ENCODE measurements at places on chromosomes 13 and 19.

- no peak overlapping the region for H3K4me3 ChIP-seq
- H3K27me3 ChIP-seq, result no peaks in the 10 kb centered on the region
- H3K27ac ChIP-seq, result peak overlapping the region; percentile 84
- H3K4me1 ChIP-seq, result peaks cover 39% of the 10 kb centered on the region
These were observed 22.7 kb downstream of the FAM187B start for GRCh38 chr19:35205733-35206323.

DNA sequence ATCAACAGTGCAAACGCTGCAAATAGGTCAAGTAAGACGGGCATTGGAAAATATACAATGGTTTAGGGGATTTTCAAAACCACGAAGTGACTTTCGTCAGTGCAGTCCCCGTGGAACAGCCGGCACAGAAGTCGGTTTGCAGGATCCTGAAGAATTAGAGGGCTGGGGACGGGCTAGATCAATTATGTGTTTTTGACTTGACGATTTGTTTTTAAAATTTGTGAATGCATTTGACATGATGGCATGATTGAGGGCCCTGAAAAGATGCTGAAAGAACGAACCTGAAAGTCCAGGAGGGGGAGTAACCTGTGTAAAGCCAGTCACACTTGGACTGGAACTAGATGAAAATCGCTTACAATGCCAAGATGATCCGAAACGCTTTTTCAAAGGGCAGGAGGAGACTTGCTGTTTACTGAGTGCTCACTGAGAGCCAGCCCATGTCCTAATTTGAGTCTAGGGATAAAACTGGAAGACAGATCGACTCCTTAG, 8.9 kb upstream of the DGKH start:
- peaks cover 4% of the 10 kb centered on the region for H3K4me1 ChIP-seq
- DNase-seq, result no peak
- H3K27ac ChIP-seq, result peak overlapping the region; percentile 63
- H3K4me3 ChIP-seq, result peak overlapping the region; percentile 85
- H3K27me3 ChIP-seq, result no peaks in the 10 kb centered on the region
- H3K36me3 ChIP-seq, result no peaks in the 10 kb centered on the region

DNA sequence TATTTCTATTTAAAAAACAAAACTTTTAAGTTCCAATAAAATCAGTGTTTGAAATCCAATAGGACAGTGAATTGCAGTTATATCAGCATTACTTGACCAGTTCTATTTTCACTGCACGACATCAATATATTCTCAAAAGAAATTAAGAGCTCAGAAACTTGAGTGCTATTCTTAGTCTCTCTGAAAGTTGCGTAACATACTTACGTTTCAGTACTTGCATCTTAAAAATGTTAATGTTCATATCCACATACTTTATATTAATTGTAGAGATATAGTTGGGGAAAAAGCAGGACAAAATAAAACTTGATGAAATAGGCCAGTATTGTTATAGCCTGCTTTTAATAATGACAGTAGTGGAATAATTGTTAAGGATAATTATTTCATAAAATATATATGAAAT, 720.5 kb upstream of the PCDH9 start:
- DNase-seq, result no peak
- H3K27me3 ChIP-seq, result no peaks in the 10 kb centered on the region
- no peaks in the 10 kb centered on the region for H3K4me1 ChIP-seq
- no peak overlapping the region for H3K27ac ChIP-seq
- H3K4me3 ChIP-seq, result no peak overlapping the region

DNA sequence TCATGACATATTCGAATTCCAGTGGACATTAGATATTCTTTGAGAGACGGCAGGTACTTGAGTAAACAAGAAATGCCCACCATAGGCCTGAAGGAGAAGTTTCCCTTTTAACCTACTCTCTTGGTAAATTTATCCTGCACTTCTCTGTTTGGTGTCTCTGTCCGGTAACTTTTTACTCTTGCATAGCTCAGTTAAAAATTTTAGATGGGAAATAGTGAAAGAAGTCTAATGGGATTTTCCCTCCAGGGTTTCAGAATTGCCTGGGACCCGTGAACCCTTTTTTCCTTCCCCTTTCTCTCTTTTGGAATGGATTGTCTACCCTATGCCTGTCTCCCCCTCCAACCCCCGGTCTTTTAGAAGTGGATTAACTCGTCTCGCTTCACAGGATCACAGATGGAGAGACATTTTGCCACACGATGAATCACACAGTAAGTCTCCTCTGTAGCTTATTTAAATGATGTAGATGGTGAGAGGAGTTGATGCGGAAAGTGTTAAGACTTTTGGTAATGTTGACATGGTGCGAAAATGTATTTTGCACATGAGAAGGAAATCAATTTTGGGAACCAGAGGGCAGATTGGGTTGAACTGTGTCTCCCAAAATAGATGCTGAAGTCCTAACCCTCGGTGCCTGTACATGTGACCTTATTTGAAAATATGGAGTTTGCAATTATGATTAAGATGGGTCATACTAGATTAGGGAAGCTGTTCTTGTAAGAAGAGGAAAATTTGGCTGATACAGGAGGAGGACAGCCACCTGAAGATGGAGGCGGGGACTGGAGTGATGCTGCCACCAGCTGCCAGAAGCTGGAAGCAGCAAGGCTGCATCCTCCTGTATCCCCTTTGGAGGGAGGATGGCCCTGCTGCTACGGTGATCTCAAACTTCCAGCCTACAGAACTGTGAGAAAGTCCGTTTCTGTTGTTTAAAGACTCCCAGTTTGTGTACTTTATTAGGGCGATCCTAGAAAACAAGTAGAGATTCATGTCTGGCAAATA, 711 bp upstream of the MIPEP start:
- H3K27ac ChIP-seq, result peak overlapping the region; percentile 58
- no peak for DNase-seq
- H3K27me3 ChIP-seq, result no peaks in the 10 kb centered on the region

GRCh38 chr13:98796191-98796590, 43.7 kb upstream of the SLC15A1 start:
- H3K4me3 ChIP-seq, result no peak overlapping the region
- no peak for DNase-seq
- H3K4me1 ChIP-seq, result no peaks in the 10 kb centered on the region
- H3K27me3 ChIP-seq, result no peaks in the 10 kb centered on the region

DNA sequence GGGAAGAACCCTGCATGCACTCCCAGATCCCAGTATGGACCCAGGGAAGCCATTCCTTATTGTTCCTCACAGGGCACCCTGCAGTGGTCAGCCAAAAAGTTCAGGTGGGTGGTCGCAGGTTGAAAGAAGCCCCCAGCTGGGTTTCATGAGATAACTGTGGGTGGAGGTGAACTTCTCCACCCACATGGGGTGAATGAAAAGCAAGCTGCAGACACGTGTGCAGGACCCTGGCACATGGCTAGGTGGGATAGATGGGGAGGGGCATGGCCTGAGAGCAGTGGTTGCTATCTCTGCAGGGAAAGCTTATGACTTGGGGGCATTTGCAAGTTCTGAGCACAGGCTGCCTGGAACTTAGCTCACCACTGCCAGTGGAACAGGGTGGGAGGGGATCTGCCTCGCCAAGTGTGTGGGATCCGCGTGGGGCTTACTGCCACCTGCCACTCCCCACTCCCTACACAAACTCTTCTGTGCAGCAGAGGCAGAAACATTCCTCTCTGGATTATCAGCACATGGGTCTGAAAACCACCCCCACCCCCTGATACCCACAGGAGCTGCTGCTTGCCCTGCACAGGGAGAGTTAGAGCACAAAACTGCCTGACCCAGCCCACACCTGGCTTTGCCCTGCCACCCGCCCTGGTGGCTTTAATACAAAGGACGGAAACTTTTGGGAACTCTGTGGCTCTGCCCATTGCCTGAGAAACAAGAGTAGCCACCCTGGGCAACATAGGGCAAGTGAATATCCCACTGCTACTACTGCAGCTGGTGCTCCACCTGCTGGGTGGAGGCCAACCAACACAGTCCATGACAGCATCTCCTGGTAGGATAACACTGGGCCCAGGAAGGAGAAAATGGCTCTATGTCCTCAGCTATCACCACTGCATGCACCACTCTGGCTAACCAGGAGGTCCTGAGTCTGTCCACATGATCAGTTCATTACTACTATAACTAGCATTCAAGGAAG, 24.4 kb downstream of the PLA2G4C start:
- H3K27me3 ChIP-seq, result no peaks in the 10 kb centered on the region
- no peaks in the 10 kb centered on the region for H3K36me3 ChIP-seq
- DNase-seq, result no peak
- no peaks in the 10 kb centered on the region for H3K4me1 ChIP-seq
- no peak overlapping the region for H3K27ac ChIP-seq

DNA sequence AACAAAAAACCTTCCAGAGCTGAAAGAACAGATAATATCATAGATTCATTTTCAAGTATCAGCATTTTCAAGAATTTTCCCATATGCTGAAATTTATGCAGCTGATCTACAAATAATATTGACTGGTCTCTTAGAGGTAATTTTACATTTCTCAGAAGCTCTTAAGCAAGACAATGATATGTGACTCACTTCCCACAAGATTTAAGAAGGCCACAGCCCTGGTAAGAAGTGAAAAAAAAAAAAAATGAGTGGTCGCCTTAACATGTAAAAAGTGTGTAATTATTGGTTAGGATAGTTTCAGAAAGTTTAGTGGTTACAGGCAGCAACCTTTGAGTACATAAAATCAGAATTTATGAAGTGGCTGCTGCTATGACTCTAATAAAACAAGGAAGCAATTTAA, 54.5 kb downstream of the NUFIP1 start:
- no peaks in the 10 kb centered on the region for H3K4me1 ChIP-seq
- H3K36me3 ChIP-seq, result no peaks in the 10 kb centered on the region
- H3K27me3 ChIP-seq, result no peaks in the 10 kb centered on the region
- no peak overlapping the region for H3K4me3 ChIP-seq
- no peak for DNase-seq
- H3K27ac ChIP-seq, result no peak overlapping the region

GRCh38 chr19:12868540-12869112, 12.6 kb downstream of the DNASE2 start:
- no peaks in the 10 kb centered on the region for H3K27me3 ChIP-seq
- DNase-seq, result no peak
- no peaks in the 10 kb centered on the region for H3K36me3 ChIP-seq
- H3K4me1 ChIP-seq, result peaks cover 11% of the 10 kb centered on the region

DNA sequence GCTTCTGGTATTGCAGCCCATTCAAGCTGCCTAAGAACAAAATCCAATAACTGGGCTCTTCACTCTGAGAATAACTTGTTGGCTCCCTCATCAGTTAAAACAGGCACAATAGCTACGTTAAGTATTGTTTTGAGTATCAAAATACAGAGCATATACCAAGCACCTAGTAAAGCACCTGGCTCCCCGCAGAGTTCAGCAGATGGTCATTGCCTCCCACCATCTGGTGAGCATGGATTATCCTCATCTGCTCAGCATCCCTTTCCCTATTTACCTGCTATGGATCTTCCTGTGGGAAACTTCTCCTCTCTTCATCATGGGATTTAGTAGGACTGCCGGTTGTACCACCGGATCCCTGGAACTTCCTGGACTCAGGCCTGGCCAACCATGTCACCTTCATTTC, 199.2 kb upstream of the MAB21L1 start:
- H3K36me3 ChIP-seq, result no peaks in the 10 kb centered on the region
- no peak overlapping the region for H3K27ac ChIP-seq
- no peaks in the 10 kb centered on the region for H3K4me1 ChIP-seq
- no peak overlapping the region for H3K4me3 ChIP-seq
- DNase-seq, result no peak

- H3K36me3 ChIP-seq, result peaks cover 42% of the 10 kb centered on the region
- peaks cover 9% of the 10 kb centered on the region for H3K4me1 ChIP-seq
- DNase-seq, result no peak
These were observed 4.8 kb downstream of the COLGALT1 start for GRCh38 chr19:17560205-17560595.

- no peaks in the 10 kb centered on the region for H3K4me1 ChIP-seq
- H3K36me3 ChIP-seq, result no peaks in the 10 kb centered on the region
- no peak overlapping the region for H3K27ac ChIP-seq
- no peak overlapping the region for H3K4me3 ChIP-seq
- DNase-seq, result no peak
These were observed 662.0 kb upstream of the KLF12 start for GRCh38 chr13:74796157-74796556.

- no peak overlapping the region for H3K27ac ChIP-seq
- no peaks in the 10 kb centered on the region for H3K4me1 ChIP-seq
- H3K4me3 ChIP-seq, result no peak overlapping the region
- no peaks in the 10 kb centered on the region for H3K36me3 ChIP-seq
- no peak for DNase-seq
These were observed 189.3 kb upstream of the GPR12 start for GRCh38 chr13:26949701-26950502.

GRCh38 chr13:76016799-76017400, 380.8 kb downstream of the LMO7 start:
- no peaks in the 10 kb centered on the region for H3K27me3 ChIP-seq
- H3K4me1 ChIP-seq, result no peaks in the 10 kb centered on the region
- H3K36me3 ChIP-seq, result no peaks in the 10 kb centered on the region
- H3K27ac ChIP-seq, result no peak overlapping the region

DNA sequence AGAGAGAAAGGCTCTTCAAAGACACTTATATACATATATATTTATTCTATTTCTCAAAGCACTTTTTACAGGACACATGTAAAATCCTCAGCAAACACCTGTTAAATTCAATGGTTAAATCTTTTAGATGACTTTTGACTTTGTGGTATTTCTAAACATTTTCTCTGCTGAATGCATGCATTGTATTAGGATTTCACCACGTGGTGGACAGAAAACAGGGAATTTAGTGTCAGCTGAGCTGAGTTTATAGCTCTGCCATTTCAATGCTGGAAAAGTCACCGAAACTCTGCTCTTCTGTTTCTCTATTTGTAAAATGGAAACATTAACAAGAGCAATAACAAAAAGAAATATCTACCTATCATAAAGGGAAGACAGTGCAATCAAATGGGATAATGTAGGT, 375.6 kb downstream of the ENOX1 start:
- H3K27ac ChIP-seq, result no peak overlapping the region
- H3K27me3 ChIP-seq, result no peaks in the 10 kb centered on the region
- no peaks in the 10 kb centered on the region for H3K4me1 ChIP-seq
- H3K36me3 ChIP-seq, result no peaks in the 10 kb centered on the region
- DNase-seq, result no peak

DNA sequence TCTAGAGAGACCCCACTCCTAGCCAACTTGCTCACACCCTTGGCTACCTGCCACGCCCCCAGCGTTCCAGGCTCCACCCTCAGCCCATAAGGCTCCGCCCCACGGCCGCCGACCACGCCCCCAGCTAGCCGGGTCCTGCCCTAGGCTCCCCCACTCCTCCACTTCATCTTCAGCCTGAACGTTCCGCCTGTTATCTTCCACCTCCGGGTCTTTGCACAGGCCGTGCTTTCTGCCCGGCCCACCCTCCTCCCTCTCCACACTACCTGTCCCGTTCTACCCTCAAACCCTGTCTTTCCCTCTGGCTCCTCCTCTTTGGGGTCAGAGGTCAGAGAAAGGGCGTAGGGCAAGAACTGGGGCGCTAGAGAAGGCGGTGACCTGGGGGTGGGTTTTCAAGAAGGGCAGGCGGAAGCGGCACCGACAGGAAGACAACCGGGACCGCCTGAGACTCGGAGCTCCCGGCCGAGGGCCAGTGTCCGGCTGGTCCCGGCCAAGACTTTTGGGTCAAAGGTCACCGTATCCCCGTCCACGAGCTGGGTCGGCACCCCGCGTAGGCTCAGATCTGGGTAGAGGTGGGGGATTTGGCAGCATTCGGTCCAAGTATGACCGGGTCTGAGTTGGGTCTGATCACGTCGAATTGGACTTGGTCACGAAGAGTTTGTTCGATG, 2.2 kb downstream of the PDE4C start:
- peaks cover 24% of the 10 kb centered on the region for H3K4me1 ChIP-seq
- peaks cover 36% of the 10 kb centered on the region for H3K27me3 ChIP-seq

Data from effector memory CD4-positive, alpha-beta T cell (primary cell).